ENCODE measurements at places on chromosomes 5 and 9.

DNA sequence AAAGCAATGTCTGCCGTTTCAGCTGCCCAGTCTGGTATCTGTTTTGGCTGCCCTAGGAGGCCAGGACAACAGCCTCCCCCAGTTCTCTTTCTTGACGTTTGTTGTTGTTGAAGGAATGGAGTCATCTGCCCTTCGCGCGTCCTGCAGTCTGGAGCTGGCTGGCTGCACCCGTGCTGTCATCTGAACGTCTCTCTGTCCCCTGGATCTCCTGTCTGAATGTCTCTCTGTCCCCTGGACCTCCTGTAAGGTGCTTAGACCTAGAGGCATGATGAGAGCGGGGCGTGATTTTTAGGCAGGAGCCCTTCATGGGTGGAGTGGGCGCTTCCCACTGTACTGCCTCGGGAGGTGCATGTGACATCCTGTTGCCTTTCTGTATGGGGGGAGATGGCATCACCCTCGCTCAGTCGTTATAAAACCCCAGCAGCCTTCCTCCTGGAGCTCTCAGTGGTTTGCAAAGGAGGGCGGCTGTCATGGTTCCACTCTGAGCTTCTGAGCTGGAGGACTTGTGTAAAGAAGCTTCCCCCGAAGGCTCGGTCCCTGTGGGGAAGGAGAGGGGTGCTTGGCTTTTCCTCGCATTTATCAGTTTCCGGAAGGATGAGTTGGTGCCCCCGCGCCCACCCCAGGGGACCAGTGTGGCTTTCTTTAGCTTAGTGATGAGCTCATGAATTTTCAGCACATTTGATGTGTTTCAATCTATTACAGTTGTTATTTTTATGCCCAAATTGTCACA lies 49.8 kb upstream of the OLFM1 start:
- no peak for DNase-seq

- no peak for DNase-seq
These were observed 3.1 kb upstream of the VAV2 start for GRCh38 chr9:133995012-133995896.

GRCh38 chr5:159316519-159317383 lies 13.5 kb downstream of the IL12B start:
- peak; percentile 33 for DNase-seq

GRCh38 chr9:101706261-101706798 lies 32.1 kb downstream of the GRIN3A start:
- no peak for DNase-seq

DNA sequence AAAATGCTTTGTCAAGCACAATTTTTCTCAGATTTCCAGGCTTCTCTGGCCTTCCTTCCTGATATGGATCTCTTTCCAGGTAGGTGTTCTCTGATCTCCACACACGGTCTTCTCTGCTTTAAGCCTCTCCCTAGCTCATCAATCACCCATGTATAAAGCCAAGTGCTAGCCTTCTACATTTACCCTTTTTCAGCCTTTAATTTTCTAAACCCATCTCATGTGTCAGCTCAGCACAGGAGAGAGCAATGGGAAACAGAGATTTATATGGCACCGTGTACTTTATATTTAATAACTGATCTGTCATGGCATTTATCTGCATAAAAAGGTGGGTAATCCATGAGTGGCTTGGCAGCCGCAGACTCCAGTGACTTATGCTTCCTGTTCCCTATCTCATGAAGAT lies 495.0 kb downstream of the RASEF start:
- DNase-seq: no peak

DNA sequence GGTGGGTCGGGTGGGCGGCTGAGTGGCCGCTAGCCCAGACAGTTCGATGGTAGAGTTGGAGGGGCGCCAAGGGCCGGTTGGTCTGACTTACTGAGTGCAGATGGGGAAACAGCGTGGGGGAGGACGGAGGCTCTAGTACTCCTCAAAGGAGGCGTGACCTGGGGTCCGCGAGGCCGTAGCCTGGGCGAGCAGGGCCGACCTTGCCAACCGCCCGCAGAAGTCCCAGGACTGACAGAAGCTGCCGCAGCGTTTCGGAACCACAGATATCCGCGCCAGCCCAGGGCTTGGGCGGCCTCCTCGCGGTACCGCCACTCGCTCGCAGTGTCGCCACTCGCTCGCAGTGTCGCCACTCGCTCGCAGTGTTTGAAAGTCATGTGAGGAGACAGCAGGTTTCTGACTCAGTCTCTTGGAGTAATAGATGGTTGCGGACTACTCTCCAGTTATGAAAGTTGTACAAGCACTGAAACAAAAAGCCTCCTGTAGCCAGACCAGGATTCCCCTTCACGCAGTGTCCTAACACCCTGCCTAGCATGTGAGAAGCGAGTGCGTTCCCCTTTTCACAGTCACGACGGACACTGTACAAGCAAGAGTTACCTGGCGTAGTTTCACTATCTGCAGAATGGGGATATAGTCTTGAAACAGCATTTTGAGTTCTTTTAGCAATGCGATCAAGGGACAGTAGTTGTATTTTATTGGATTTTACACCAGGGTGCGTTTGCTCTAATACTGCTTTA lies 674 bp downstream of the TMEM38B start:
- peak; percentile 38 for DNase-seq

DNA sequence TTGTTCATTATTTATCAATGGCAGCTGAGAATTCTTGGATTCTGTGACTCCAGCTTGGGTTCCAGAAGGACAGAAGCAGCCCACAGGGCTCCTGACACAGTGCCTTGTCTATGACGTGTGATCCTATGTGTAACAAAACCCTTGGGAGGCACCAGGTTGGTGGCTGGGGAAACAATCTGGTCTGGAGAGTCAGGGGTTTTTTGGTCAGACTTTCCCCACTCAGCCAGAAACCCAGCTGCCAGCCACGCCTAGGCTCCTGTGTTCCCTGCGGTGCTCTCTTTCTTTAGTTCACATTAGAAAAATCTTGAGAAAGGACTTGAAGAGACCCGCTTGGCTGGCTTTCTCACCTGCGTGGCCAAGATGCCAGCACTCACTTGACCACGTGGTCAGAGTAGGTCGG lies 15.5 kb upstream of the ZBED3 start:
- no peak for DNase-seq

- no peak for DNase-seq
These were observed 1.6 kb downstream of the C1QTNF3 start for GRCh38 chr5:34041247-34041972.

DNA sequence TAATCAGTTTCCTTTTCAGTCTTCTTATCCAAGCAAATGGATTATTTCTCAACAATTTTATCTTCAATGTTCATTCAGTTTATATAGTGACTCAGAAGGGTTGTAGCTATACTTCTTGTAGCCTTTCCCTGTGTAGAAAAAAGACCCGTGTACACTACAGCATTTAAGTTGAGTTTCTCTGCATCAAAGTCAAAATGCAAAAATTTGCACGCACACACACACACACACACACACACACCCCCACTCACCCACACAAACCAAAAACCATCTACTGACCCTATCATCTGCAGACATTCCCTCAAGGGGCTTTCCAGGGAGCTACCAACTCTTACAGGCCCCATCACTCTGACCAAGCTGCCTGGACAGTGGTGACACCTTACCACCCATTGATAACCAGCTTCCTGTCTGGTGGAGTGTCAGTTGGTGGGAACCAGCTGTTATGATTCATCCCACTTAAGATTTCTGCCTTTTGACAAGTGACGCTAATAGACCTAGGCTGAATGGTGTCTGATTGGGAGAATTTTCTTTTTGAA lies 12.2 kb upstream of the ELL2 start:
- DNase-seq: no peak

GRCh38 chr5:25481463-25481862 lies 836.7 kb upstream of the CDH10 start:
- DNase-seq: no peak

- DNase-seq: no peak
These were observed 178.1 kb downstream of the EBF1 start for GRCh38 chr5:158921441-158922262.

DNA sequence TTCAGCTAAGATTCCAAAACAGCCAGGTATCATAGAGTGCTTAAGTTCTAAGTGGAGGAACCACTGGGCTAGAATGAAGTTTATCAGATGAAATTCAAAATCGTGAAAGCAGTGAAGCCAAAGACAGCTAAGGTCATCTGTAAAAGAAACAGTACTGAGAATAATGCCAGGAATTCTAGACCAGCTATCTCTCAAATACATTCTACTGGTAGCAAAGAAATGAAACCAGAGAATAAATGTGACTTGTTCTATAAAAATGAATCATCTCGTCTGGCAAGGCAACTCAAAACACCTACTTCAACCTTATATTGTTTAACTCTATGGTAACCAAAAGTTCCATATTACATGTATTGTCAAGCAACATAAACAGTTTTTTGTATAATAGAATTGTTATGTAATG lies 51.3 kb upstream of the RGMB start:
- DNase-seq: no peak

DNA sequence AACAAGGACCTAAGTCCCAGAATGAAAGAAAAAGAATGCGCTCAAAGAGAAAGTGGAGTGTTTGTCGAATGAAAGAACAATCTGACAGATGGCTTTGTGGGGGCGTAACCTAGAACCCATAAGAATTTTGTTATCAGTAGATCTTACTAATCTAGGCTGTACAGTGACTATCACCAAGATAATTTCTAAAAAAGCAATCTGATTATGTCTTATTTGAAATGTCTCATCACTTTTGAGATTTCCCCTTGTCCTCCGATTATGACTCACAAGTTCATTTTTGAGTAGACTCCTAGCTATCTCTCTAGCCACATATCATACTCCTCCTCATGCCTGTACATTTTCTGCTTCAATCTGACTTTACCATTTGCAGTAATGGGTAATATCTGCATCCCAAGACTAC lies 135.6 kb upstream of the SMARCA2 start:
- DNase-seq: peak; percentile 26

GRCh38 chr5:137470111-137470920 lies 28.8 kb downstream of the SPOCK1 start:
- no peak for DNase-seq

- no peak for DNase-seq
These were observed 180.4 kb downstream of the PRR16 start for GRCh38 chr5:120644516-120644915.

- DNase-seq: no peak
These were observed 548.8 kb upstream of the CDH18 start for GRCh38 chr5:20536813-20537212.

- no peak for DNase-seq
These were observed 61.8 kb upstream of the TRPM3 start for GRCh38 chr9:71183251-71183650.

- DNase-seq: no peak
These were observed 2.1 kb downstream of the ADAMTS2 start for GRCh38 chr5:179343021-179343718.

GRCh38 chr9:84478996-84479395 lies 138.4 kb upstream of the SLC28A3 start:
- no peak for DNase-seq

DNA sequence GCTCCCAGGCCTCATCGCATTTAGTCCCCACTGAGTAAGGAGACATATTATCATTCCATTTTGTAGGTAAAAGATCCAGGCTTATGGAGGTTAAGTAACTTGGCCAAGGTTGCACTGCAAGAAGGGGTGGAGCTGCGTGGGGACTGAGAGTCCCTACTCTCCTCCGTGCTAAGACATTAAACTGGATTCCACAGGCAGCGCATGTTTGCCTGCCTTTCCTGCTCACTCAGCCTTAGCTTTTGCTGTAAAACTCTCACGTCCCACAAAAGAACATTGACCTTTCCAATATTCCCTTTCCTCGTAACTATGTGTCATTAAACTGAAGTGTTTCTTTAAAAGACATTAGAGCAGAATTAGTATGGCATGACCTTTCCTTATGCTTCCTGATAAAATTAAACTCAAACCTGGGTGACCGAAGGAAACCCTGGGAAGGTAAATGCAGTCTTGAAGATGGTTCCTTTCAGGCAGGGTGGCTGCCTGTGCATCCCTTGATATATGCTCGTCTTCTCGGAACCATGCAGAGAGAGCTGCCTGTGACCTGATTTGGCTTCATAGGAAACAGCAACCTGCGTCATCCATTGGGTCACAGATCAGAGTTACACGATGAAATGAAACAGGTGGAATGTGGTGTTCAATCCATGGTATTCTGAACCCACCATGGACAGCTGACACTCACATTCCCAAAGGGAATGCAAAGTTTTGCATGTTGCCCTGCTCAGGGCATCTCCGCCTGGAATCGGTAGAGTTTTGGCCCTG lies 85.9 kb downstream of the TMEM252 start:
- DNase-seq: no peak

GRCh38 chr5:43065948-43066798 lies 26.1 kb upstream of the ANXA2R start:
- peak; percentile 50 for DNase-seq

DNA sequence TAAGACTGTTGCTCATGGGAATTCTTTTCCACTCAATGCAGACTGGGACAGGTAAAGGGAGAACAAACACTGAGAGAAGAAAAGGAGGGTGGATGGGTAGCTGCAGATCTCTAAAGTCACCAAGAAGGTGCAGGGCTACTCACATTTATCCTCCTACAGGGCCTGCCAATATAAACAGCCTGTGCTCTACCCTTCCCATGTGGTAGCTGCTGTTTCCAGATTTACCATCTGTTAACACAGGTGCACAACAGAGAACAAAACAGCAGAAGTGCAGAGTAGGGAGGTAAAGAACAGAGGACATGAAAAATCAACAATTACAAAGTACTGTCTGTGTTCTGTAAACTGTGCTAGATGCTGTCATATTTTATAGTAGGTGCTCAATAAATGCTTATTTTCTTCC lies 26.0 kb downstream of the JAKMIP2 start:
- DNase-seq: no peak

GRCh38 chr9:110427497-110428104 lies 89.9 kb upstream of the TXNDC8 start:
- no peak for DNase-seq

- no peak for DNase-seq
These were observed 137.5 kb upstream of the HMHB1 start for GRCh38 chr5:143674469-143674786.

DNA sequence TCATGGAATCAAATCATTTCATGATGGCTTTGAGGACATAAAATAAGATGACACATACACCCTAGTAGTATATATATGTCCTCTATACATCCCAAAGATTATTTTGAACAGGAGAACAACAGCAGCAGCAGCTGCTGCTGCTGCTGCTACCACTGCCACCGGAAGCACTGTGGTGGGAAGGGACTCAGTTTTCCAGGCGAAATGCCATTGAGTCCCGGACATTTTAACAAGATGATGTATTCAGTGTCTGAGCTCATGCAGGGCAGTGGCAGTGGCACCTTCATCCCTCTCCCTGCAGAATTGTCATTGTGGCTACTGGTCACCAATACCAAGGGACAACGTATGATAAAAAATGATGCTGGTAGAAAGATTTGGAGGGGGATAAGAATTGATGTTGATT lies 151.3 kb downstream of the CHSY3 start:
- DNase-seq: no peak

GRCh38 chr5:148186248-148187003 lies 16.4 kb upstream of the SPINK6 start:
- DNase-seq: no peak

DNA sequence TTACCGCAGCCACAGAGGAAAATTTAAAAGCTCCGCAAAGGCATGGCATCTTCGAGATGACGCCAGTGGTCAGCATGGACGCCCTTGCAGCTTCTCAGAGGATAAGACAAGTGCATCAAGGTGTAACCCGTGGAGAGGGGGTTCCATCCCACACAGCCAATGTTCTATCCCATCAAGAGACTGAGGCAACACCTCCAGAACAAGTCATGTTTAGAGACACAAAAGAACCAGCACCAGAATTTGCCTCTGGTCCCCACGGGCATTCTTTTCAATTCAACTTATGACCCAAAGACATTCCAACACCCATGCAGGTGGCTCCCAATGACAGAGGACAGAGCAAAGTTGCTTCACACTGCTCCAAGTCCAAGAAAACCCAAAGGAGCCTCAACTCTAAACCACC lies 20.7 kb downstream of the ROR2 start:
- DNase-seq: no peak

- no peak for DNase-seq
These were observed 26.0 kb downstream of the FLT4 start for GRCh38 chr5:180623411-180623834.

- no peak for DNase-seq
These were observed 56.8 kb downstream of the GLIS3 start for GRCh38 chr9:4243113-4243512.
